ENCODE measurements at places on chromosomes 12 and 14.

DNA sequence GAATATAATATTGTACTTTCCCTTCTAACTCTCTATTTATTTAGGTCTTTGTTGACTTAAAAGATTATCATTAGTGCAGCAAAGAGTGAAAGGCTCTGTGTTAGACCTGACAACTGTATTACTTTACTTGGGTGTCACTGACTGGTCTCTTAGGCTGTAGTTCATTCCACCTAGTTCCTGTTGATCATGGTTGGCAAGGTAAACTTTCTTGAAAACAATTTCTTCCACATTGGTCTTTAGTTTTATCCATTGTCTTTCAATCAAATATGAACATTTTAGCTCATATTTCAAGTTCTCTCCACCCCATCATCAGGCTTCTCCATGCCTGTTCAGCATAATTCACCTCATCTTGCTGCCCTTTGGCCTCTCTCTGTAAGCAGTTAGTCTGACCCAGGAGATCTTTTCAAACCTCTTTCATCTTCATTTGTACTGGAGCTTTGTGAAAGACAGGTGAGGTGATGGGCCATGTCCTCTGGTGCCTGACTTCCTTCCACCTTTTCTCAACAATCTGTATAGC lies 32.1 kb upstream of the PPM1H start:
- no peak for DNase-seq

DNA sequence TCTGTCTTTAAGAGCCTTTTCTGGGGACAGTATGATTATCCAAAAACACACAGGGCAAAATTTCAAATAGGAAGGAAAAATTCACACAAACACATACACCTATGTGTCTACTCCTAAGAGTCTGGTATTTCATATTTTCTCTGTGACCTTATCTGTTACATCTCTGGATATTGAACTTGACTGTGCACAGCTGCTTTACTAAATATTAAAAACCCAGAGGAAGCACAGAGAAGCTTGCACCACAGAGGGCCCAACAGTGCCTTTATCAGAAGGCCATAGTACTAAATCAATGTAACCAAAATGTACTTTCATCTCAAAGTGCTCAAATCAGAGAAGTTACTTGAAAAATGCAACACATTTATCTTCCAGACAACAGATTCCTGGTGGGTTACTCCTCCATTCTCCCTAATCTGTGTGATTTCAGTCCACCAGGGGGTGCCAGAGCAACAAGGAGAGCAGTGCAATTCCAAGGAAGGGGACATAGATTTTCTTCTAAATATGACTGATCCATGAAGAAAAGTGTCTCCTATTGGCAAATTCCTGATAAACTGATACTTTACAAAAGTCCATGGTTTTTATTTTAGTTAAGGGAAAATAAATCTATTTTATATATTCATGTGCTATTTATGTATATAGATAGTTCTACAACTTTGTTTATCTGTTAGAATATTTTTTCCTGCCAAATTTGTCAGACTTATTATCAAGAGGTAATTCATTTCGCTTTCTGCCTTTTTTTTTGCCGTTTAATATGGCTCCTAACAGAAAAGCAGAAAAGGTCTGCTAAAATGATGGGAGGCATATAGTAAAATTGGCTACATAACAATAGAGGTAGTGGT lies 617.6 kb downstream of the LRFN5 start:
- peak; percentile 64 for DNase-seq

GRCh38 chr12:19058235-19059021 lies 71.1 kb upstream of the PLEKHA5 start:
- no peak for DNase-seq

DNA sequence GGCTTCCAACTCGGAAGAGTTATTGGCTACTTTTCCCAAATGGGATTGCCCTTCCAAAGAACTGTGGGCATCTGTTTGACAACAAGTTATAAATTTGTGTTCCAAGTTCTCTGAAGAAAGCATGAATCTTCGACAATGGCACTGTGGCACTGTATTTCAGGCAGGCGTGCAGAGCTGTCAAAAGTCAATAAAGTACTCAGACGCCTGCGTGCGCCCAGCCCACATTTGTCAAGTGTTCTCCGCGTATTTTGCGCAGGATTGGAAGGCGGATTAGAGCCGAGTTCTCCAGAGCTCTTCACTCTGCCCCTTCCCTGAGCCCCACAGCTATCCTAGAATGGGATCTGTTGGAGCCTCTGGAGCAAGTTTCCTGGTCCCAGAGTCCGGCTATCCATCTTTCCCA lies 103.2 kb downstream of the SLC25A47 start:
- DNase-seq: no peak

DNA sequence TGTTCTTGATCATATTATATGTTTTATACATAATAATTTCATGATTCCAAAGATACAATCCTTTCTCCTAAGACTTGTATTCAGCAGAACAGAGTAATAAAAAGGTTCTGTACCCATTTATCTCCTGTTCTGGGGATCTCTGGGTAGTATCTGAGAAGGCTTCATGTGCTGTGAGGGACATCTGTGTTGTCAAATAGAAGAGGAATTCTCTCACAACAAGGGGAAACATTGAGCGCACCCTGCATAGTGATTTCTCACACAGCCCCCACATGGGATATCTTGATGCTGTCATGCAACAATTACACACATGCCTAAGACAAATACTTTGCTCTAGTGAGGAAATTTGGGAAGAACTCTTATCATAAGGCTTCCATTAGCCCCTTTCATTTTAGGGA lies 101.8 kb upstream of the ATF1 start:
- DNase-seq: no peak

GRCh38 chr14:98928418-98928817 lies 343.6 kb downstream of the BCL11B start:
- no peak for DNase-seq

DNA sequence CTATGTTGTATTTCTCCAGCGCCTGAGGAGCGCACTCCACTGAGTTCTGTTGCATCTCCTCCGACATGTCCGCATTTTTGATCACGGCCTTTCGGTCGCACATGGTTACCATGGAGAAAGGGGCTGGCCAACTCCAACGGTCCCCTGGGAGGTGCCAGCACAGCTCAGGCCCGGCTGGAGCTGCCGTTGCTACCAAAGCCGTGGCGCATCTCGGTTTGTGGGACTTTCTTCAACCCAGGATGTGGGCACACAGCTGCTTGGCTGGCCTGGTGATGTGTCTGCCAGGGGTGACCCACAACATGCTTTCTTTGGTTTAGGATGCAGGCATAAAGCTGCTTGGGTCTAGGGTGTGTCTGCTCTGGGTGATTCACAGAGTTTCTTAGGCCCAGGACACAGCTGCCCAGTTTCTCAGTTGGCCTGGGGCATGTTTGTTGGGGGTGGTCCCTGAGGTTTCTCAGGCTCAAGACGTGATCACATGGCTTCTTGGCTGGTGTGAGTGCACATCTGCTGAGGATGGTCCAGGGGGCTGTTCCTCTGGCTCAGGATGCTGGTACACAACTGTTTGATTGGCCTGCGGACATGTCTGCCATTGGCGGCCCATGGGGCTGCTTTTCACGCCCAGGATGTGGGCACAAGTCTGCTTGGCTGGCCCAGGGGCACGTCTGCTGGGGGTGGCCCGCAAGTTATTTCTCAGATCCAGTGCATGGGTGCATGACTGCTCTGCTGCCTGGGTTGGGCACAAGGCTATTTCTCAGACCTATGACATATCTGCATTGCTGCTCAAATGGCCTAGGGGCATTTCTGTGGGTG lies 25.9 kb upstream of the GTF2A1 start:
- no peak for DNase-seq

- DNase-seq: no peak
Measured at GRCh38 chr12:77339610-77340009, 274.2 kb upstream of the E2F7 start.

- peak; percentile 73 for DNase-seq
Measured at GRCh38 chr12:93061473-93062419, 132.7 kb upstream of the EEA1 start.

- DNase-seq: peak; percentile 90
Measured at GRCh38 chr12:124754949-124755800, 108.5 kb downstream of the SCARB1 start.

- no peak for DNase-seq
Measured at GRCh38 chr12:6941267-6941666, 2.3 kb upstream of the RNU7-1 start.

All from dorsolateral prefrontal cortex (tissue), 122 donors.